A549 (cell line): ENCODE measurements at places on chromosomes 1 and 21. TPM values are rescaled to one million over a fixed set of nuclear protein-coding genes. Genes with fewer than 3 reads are reported as not detected.

DNA sequence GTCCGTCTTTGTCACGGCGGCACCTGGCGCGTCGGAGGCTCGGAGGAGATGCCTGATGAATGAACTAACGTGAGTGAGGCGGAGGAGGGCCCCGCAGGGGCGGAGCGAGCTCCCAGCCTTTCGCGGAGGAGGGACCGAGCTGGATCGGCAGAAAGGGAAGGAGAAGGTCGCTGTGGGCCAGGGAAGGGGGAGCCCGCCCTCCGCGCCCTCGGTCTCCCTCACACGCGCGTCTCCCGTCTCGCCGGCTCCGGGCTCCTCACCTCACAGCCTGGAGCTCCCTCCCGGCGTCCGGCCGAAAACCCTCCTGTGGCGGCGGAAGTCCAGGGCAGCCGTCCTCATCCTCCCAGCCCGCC is 519 bp downstream of the ZNF496 start:
- DNase-seq, result peak; percentile 68

DNA sequence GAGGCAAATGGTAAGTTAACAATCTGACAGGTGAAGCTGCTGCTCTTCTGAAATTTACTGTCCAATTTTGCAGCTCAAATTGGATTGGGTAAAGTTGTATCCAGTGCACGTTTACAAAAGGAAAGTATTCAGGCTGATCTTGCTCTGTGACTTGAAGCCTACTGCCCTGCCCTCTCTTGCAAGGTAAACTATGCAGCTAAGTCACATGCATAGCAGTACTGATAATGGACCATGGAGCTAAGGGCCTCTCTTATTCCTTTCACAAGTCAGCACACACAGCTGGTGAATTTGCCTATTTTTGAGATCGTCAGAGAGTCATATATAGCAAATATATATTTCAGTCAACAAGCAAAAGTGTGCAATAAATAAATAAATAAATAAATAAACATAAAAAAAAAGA is 23.2 kb downstream of the XCL1 start:
- DNase-seq, result no peak

DNA sequence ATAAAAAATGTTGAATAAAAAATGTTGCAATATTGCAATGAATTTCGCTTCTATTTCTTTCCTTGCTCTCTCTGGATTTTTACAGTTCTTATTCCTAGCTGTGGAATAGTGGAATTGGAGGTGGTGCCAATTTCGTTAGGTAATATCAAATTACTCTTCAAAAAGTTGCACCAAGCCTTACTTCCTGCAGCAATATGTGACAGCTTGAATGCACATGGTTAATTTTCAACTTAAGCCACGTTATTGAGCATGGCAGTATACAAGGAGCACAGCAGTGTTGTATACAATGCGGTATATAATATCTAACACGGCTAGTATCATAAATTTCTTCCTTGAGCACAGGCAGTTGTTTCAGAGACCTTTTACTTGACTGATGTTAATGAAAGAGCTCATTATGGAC is 152.5 kb downstream of the NOS1AP start:
- DNase-seq, result no peak

- no peak for DNase-seq
Observed at GRCh38 chr1:33971018-33971710, 107.3 kb downstream of the HMGB4 start.

DNA sequence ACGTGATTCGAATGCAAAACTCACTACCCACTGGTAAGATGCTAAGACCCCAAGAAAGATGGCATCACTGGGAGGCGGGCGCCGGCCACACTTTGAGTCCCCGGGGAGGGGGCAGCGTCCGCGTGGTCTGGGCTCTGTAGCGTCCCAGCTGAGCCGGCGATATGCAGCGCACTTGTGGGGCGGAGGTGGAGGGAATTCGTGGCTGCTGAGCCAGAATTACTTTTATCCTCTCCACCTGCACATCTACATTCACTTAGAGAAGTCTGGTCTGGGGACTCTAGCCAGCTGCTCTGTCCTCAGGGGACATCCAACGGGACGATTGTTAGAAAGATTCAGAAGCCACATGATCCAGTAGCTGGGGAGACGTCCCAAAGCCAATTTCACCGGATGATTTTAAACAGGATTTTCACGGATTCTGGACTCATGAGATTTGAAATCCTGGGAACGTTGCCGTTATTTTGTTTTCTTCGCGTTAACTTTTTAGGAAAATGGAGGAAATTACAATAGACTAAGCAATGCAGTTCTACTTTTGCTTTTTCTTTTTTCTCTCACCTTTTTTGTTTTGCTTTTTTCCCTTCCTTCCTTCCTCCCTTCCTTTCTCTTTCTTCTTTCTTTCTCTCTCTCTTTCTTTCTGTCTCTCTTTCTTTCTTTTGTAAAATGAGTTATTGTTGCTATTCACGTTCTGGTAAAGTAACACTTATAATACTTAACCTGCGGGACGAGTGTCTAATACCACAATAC is 1.3 kb downstream of the JAM2 start:
- no peak for DNase-seq

DNA sequence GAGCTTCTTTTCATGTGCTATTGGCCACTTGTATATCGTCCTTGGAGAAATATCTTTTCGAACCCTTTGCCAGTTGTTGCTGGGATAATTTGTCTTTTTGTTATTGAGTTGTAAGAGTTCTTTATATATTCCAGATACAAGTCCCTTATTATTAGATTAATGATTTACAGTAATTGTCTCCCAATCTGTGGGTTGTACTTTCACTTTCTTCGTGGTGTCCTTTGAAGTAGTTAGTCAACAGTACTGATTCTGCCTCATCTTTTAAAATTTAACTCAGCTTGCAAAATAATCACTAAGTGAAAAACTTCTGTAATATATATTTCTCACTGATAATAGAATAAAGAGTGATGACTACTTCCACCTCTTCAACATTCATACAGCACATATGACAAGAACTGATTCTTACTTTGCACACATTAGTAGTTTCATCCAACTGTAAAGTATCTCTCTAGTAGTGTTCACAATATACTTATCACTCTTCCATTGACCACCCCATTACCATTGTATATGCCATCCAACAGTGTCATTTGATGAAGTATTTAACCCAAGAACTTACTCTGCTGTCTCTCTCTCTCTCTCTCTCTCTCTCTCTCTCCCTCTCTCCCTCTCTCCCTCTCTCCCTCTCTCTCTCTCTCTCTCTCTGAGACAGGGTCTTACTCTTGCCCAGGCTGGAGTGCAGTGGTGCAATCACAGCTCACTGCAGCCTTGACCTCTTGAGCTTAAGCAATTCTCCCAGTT is 104.2 kb upstream of the DMRTA2 start:
- DNase-seq, result no peak

GRCh38 chr21:42533963-42534355 is 20.3 kb downstream of the SLC37A1 start:
- DNase-seq, result no peak

- DNase-seq, result no peak
Observed at GRCh38 chr1:61754545-61754944, 12.3 kb downstream of the PATJ start.

DNA sequence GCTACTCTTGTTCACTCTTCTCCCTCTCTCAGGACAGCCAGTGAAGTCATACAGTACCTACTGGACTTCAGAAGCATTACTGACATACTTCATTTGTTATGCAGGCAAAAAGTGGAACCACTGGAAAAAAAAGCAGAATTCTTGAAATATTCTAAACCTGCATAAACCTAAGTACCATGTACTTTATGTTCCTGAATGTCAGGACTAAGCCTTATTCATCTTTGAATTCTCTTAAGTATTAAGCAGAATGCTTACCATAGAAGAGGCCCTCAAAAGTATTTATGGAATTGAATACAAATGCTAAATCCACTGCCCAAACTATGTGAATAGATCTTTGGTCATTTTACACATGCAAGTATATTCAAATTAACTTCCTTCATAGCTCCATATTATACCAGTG is 7.8 kb downstream of the PSMB2 start:
- DNase-seq, result no peak

OVAAL gene
- polyA plus RNA-seq, result 0.08 to 0.12 TPM (median 0.09 TPM) in 3 replicates

COA6 gene
- polyA plus RNA-seq, result 133 to 134 TPM (median 133 TPM) in 3 replicates

SLC5A3 gene
- 5.7 to 7.7 TPM (median 6.6 TPM) in 3 replicates for polyA plus RNA-seq

S100A9 gene
- polyA plus RNA-seq, result 1.7 to 4.6 TPM (median 3.1 TPM) in 3 replicates

ZYG11B gene
- 5.4 to 5.8 TPM (median 5.5 TPM) in 3 replicates for polyA plus RNA-seq

PSMB2 gene
- 79.3 to 87.3 TPM (median 84.6 TPM) in 3 replicates for polyA plus RNA-seq

CFHR5 gene
- not detected in 3 replicates for polyA plus RNA-seq
